Naive thymus-derived CD4-positive, alpha-beta T cell (primary cell): ENCODE measurements at places on chromosomes 16 and 17.

GRCh38 chr17:44522883-44523671, 19.9 kb upstream of the GPATCH8 start:
- H3K27me3 ChIP-seq, result no peaks in the 10 kb centered on the region
- H3K36me3 ChIP-seq, result no peaks in the 10 kb centered on the region
- no peaks in the 10 kb centered on the region for H3K4me1 ChIP-seq
- DNase-seq, result no peak
- no peak overlapping the region for H3K27ac ChIP-seq

GRCh38 chr16:65392806-65393565, 271.1 kb upstream of the CDH11 start:
- no peaks in the 10 kb centered on the region for H3K36me3 ChIP-seq
- no peak for DNase-seq
- H3K4me1 ChIP-seq, result no peaks in the 10 kb centered on the region
- no peak overlapping the region for H3K4me3 ChIP-seq

DNA sequence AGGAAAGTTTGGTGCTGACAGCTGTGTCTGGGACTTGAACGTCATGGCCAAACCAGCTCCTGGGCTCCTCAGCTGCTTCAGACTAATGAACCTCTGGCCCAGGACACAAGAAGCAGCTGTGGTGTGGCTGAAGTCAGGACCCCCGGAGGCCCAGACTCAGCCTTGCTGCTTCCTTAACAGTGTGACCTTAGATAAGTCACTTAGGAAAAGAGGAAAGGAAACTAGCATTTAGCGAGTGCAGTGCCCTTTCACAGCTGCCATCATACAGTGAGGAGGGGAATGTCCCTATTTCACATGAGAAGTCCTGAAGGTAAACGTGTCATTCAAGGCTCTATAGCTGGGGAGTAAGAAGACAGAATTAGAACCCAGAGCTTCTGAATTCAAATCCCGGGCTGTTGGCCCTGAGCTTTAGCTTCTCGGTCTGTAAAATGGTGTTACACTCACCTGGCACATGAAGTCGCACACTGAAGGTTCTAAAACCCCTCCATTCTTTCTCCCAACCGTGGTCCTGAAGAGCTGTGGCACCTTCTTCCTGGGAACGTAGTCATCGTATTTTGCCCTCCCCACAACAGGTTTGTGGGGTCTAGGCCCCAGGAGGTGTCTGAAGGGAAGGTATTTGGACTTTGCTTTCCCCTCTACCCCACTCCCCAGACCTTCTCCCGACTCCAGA, 910 bp upstream of the RAMP2 start:
- H3K36me3 ChIP-seq, result no peaks in the 10 kb centered on the region
- H3K27ac ChIP-seq, result no peak overlapping the region
- no peak for DNase-seq
- peaks cover 3% of the 10 kb centered on the region for H3K27me3 ChIP-seq
- no peaks in the 10 kb centered on the region for H3K4me1 ChIP-seq
- no peak overlapping the region for H3K4me3 ChIP-seq

DNA sequence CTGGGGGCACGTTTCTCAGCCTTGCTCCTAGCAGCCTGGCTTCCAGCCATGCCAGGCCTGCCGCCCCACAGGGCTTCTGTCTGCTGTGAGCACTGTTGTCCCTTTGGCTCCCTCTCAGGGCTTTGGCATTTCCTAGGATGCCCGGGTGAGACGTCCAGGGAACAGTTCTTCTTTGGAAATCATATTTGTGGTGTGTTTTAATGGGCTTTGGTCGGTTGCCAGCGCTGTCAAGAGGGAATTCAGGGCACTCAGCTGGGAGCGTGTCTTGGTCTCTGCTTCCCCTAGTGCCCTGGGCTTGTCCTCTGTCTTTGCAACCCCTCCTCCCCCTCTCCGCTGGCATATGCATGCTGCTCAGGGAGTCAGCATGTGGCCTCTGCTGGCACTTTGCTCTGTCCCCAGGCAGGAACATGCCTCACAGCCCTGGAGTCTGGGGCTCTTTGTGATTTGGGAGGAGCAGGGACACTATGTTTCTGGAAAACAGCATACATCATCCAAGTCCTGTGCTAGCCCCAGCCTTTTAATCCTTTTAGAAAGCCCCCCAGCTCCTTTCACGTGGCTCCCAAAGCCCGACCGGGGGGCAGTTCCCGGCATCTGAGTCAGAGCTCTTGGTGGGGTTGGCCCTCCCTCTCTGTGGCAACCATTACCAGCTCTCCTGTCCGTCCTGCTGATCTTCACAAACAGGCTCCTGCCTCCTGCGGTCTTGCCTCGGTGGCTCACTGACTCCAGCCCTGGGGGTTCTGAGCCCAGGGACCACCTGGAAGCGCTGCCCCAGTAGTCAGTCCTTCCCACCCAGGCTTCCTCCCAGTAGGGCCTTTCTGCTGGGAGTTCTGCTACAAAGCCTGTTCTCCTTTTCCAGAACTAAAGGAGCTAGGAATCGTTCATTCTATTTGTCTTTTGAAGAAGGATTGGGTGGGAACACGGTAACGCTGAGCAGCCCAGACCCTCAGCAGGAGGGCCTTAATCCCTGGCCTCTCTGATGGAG, 26.7 kb downstream of the SAP30BP start:
- H3K4me3 ChIP-seq, result no peak overlapping the region
- no peak for DNase-seq
- H3K4me1 ChIP-seq, result peaks cover 20% of the 10 kb centered on the region
- H3K36me3 ChIP-seq, result peaks cover 5% of the 10 kb centered on the region
- no peaks in the 10 kb centered on the region for H3K27me3 ChIP-seq

DNA sequence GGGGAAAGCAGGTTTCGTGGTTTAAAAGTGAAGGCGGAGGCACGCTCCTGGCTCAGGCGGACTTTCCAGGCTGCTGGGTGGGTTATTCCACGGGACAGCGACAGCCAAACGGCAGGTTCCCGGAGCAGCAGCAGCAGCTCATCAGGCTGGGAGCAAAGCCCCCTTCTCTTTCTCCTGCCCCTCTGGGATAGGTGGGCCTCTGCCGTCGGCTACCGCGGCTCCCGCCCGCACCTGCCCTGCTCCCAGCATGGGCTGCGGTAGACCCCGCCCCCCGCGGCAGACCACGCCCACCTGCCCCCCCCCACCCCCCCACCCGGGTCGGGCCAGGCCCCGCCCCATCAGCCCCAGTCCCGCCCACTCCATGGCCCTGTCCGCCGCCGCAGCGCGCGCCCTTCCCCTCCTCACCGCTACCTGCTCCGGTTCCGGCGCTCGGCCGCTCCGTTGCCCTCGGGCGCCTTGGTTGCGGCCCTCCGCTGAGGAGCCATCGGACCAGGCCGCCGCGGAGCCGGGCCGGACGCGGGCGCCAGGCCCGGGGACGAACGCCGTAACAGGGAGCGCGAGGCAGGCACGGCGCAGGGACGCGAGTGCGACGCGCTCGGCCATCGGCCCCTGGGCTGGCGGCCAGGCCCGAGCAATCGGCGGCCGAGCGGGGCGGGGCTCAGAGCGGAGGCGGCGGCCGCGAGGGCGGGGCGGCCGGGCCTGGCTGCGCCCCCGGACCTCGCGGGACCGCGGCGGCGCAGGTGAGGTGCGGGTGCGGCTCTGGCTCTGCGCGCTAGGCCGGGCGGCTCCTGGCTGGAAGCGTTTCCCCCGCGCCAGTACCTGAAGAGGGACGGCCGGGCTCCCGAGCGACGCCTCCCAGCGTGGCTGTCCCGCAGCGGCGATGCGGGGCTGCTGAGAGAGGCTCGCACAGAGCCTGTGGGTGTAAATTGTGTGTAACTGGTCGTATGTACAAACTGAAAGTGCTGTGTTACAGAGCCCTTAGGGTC, at the start of the genes HEXD and OGFOD3:
Gene HEXD, plus strand, starts transcription at position 347 of the 986 bp plus-strand sequence. CDS start 1,453 bp downstream, outside the sequence.
Gene OGFOD3, minus strand, starts transcription at position 586 of the 986 bp plus-strand sequence. Its CDS starts 101 bp downstream, at position 485.
- peaks cover 20% of the 10 kb centered on the region for H3K36me3 ChIP-seq
- DNase-seq, result peak; percentile 92
- H3K27me3 ChIP-seq, result no peaks in the 10 kb centered on the region
- H3K27ac ChIP-seq, result peak within 1 kb of the TSS; percentile 94
- peaks cover 20% of the 10 kb centered on the region for H3K4me1 ChIP-seq

DNA sequence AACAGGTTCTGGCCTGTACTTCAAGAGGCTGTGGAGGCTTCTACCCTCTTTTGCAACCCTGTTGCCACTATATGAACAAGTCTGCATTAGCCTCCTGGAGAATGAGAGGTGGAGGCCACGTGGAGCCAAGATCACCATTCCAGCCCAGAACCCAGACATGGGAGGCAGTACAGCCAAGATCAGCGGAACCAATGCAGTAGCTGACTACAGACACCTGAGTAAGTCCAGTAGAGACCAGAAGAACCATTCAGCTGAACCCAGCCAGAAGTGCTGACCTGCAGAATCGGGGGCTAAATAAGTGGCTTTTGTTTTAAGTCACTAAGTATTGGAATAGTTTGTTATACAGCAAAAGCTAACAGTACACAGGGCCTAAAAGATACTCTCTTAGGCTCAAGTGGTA, 12.1 kb downstream of the FAM20A start:
- no peaks in the 10 kb centered on the region for H3K4me1 ChIP-seq
- no peak overlapping the region for H3K4me3 ChIP-seq
- DNase-seq, result no peak
- H3K27ac ChIP-seq, result no peak overlapping the region
- H3K36me3 ChIP-seq, result no peaks in the 10 kb centered on the region

- H3K4me3 ChIP-seq, result peak within 1 kb of the TSS; percentile 98
- no peaks in the 10 kb centered on the region for H3K27me3 ChIP-seq
- H3K27ac ChIP-seq, result peak within 1 kb of the TSS; percentile 71
- H3K4me1 ChIP-seq, result peaks cover 25% of the 10 kb centered on the region
These were observed at the start of the genes GALNS and TRAPPC2L for GRCh38 chr16:88856828-88857727. TSS of gene GALNS (minus strand) at chr16:88856947. CDS start at chr16:88856877, 70 bp downstream. TSS of gene TRAPPC2L (plus strand) at chr16:88857127. CDS start at chr16:88857151, 24 bp downstream.

- DNase-seq, result no peak
- no peaks in the 10 kb centered on the region for H3K36me3 ChIP-seq
- H3K27me3 ChIP-seq, result no peaks in the 10 kb centered on the region
- no peaks in the 10 kb centered on the region for H3K4me1 ChIP-seq
These were observed 561.6 kb upstream of the CDH8 start for GRCh38 chr16:62597875-62598274.

DNA sequence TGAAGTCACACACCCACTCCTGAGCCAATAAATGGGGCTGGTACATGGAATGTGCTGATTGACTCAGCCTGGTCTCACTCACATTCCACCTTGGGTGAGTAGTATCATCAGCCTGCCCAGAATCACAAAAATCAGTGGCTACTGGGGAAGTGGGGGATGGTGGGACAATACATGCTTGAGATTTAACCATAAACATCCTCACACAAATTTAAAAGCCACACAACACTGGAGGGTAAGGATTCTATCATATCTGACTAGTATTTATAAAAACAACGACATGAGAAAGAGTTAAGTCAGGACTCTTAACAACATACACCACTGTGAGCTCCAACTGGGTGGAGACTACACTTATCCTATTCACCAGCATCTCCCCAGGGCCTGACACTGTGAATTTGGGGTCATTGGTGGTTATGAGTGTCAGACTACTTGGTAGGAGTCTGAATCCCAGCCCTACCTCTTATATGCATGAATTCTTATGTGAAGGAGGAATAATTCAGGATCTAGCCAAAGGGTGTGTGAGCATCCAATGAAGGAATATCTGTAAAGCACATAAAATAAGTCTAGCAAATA, 26.0 kb upstream of the IRX6 start:
- no peaks in the 10 kb centered on the region for H3K36me3 ChIP-seq
- no peaks in the 10 kb centered on the region for H3K27me3 ChIP-seq
- no peak overlapping the region for H3K4me3 ChIP-seq
- H3K4me1 ChIP-seq, result no peaks in the 10 kb centered on the region

GRCh38 chr16:28183484-28183883, 28.3 kb downstream of the XPO6 start:
- H3K4me1 ChIP-seq, result peaks cover 58% of the 10 kb centered on the region
- no peaks in the 10 kb centered on the region for H3K36me3 ChIP-seq
- no peak overlapping the region for H3K4me3 ChIP-seq

DNA sequence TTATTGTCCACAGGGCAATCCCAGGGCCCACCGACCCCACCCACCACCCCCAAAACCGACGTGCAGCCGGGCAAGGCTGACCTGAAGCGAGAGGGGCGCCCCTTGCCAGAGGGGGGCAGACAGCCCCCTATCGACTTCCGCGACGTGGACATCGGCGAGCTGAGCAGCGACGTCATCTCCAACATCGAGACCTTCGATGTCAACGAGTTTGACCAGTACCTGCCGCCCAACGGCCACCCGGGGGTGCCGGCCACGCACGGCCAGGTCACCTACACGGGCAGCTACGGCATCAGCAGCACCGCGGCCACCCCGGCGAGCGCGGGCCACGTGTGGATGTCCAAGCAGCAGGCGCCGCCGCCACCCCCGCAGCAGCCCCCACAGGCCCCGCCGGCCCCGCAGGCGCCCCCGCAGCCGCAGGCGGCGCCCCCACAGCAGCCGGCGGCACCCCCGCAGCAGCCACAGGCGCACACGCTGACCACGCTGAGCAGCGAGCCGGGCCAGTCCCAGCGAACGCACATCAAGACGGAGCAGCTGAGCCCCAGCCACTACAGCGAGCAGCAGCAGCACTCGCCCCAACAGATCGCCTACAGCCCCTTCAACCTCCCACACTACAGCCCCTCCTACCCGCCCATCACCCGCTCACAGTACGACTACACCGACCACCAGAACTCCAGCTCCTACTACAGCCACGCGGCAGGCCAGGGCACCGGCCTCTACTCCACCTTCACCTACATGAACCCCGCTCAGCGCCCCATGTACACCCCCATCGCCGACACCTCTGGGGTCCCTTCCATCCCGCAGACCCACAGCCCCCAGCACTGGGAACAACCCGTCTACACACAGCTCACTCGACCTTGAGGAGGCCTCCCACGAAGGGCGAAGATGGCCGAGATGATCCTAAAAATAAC, 3.0 kb downstream of the SOX9 start:
- H3K27ac ChIP-seq, result no peak overlapping the region
- peaks cover 4% of the 10 kb centered on the region for H3K27me3 ChIP-seq
- no peaks in the 10 kb centered on the region for H3K36me3 ChIP-seq
- no peak overlapping the region for H3K4me3 ChIP-seq
- no peak for DNase-seq

DNA sequence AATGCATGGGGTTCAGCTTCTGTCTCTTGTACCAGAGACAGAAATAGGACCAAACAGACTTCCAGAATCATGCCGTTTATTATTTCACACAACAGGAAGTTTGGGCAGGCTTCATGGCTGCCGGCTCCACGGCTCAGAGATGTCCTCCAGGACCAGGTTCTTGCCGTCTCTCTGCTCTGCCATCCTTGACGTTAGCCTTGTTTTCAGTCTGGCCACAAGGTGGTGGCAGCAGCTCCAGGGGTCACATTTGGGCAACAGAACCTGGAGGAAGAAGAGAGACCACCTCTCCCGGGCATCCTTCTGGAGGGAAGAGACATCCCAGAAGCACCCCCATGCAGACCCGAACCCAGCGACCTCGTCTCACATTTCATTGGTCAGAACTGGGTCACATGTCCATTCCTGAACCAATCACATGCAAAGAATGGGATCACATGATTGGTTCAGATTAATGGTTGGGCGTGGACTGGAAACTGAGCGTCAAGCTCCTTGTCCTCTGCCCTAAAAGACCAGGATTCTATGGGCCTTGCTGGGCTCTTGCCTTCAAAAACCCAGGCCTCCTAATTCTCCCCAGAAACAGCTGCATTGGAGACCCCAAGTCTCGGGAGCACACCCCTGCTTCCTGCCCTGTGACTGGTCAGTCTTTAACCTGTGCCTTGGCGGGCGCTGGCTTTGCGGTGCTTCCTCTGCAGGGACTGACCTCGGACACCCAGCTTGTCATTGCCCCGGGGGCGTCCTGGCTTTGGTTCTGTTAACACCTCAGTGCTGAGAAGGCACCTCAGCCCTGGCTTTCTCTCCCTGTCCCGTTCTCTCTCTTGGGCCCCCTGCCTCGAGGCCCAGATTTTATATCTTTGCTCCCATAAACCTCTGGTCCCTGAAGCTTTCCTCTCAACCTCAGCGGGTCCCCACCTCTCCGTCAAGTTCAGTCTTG, 63.3 kb downstream of the IRF8 start:
- H3K4me1 ChIP-seq, result no peaks in the 10 kb centered on the region
- DNase-seq, result no peak
- H3K4me3 ChIP-seq, result no peak overlapping the region
- H3K27ac ChIP-seq, result no peak overlapping the region
- no peaks in the 10 kb centered on the region for H3K36me3 ChIP-seq
- no peaks in the 10 kb centered on the region for H3K27me3 ChIP-seq
